ENCODE measurements at places on chromosomes 11 and 22.

GRCh38 chr11:119266517-119267255 lies 50.2 kb downstream of the MCAM start:
- DNase-seq, result no peak

GRCh38 chr11:58334708-58335107 lies 24.2 kb downstream of the OR5B17 start:
- DNase-seq, result no peak

GRCh38 chr22:49303061-49303735 lies 524.5 kb downstream of the BRD1 start:
- no peak for DNase-seq

DNA sequence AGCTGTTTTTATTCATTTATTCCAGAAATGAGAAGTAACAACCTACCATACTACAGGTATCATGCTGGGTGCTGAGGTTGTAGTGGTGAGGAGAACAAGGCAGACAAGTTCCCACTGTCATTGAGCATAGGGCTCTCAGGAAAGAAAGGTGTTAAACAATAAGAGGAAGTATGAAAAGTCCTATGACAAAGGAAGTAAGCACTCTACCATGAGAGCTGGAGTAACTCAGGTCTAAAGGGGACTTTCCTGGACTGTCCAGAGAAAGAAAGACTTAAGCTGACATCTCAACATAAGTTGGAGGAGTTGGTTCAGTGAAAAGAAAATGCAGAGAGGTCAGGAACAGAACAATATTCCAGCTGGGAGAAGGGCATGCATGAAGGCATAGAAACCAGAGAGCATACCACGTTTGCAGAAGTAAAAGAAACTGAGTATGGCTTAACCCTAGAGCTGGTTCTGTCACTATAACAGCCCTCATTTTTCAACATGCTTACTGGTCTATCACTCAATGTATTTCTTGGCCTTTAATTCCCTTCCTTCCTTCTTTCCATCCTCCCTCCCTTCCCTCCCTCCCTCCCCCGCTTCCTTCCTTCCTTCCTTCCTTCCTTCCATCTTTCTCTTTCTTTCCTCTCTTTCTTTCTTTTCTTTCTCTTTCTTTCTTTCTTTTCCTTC lies 137.8 kb upstream of the BDNF start:
- DNase-seq, result no peak

- DNase-seq, result no peak
These were observed 42.4 kb downstream of the PITPNB start for GRCh38 chr22:27876684-27877083.

GRCh38 chr11:61077936-61078335 lies 24.4 kb upstream of the CD5 start:
- no peak for DNase-seq

DNA sequence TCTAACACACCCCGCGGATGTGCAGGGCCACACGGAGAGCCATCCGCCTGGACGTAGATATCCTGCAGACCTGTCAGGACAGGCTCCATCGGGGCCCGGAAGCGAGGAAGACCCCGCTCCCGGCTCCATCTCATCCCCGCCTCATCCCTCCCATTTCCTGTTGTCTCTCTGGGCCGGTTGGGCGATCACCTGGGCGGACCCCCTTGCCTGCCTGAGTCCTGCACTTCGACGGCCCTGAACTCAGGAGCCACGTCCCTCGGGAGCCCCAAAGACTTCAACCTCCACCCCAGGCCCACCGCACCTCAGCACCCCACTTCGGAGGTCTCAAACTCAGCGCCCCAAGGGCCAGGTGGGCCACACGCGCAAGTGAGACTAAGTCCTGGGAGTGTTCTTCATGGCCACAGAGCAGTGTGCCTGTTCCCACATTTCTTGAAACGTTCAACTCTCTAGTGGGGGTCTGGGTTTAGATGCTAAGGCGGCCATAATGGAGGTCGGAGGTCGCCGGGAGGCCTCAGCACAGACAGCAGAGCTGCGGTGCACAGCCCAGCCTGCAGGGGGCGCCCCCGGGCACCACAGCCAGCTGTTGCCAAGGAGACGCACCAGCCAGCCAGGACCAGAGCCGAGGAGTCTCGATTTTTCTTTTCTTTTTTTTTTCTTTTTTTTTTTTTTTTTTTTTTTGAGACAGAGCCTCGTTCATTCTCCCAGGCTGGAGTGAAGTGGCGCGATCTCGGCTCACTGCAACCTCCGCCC lies 26.0 kb upstream of the FADD start:
- peak; percentile 36 for DNase-seq

Measured in central memory CD4-positive, alpha-beta T cell (primary cell).